CD4-positive, alpha-beta memory T cell (primary cell): ENCODE measurements at places on chromosomes 1 and 21.

GRCh38 chr1:204660509-204660908 is 25.0 kb downstream of the LRRN2 start:
- DNase-seq = no peak

- DNase-seq = no peak
Observed at GRCh38 chr1:33301273-33301984, 19.5 kb downstream of the A3GALT2 start.

- no peak for DNase-seq
Observed at GRCh38 chr1:59116920-59117542, 179.9 kb upstream of the FGGY start.

GRCh38 chr1:7885513-7886404 is 32.9 kb upstream of the UTS2 start:
- no peak for DNase-seq

- peak; percentile 36 for DNase-seq
Observed at GRCh38 chr1:84141182-84142003, 2.7 kb upstream of the PRKACB start.

DNA sequence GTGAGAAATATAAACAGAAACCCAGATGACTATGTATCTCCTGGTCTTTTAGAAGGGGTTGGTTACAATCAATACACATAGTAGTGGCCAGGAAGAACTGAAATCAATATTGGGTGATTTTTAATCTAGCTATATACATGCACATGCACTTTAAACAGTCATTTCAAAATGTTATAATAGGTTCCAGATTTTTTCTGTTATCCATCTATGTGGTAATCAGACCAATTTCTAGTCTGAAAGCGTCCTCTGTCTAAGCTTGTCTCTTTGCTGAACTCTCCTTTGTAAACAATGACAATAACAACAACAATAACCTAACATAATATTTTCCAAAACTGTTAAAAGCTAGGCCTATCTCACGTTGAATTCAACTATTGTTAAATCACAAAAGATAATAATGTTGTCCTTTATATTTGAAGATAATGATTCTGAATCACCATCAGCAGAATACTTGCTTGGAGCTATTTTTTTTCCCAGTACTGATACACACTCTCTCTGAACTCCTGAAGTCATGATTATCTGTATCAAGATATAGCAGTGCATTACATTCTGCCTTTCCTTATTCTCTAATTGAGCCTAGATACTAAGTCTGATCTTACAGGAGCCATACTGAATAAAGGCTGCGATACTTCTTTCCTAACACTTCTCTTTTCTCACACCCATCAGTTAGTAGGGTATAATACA is 496.8 kb upstream of the ZRANB2 start:
- no peak for DNase-seq

DNA sequence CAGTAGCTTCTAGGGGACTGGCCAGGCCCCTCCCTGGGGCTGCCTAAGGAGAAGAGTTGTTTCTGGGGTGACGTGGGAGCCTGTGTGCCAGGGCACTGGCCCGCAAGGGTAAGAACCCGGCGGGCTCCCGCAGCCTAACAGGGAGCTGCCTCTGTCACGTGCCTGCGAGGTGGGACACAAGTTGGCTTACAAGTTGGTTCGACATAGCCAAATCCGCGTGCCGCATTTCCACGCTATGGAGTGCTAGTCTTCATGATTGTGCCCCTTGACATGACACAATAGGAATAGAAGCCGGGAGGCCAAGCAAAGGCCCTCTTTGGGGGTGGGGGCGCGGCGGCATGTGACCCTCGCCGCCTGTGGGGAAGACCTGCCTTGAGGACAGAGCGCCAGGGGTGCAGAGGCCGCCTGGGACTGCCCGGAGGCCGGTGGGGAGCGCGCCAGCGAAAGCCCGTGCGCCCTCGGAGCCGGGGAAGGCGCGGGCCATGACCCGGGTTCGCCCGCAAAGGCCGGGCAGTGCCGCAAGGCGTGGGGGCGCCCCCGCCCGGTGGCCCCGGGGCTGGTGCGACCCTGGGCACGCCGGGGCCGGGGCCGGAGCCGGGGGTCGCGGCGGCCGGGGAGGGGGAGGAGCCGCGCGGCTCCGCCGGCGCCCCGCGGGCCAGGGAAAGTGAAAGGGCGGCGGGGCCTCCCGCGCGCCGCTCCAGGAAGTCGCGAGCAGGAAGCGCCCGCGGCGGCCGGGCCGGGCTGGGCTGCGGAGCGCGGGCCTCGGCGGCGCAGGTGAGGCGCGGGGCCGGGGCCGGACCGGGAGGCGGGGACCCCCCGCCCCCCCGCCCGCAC is at the start of gene SLC37A1:
Gene SLC37A1 (plus strand): TSS at position 702 of the 834 bp plus-strand sequence. CDS start 4,603 bp downstream, outside the sequence.
- peak; percentile 56 for DNase-seq

- no peak for DNase-seq
Observed at GRCh38 chr1:147168626-147169058, 3.6 kb downstream of the PRKAB2 start.

DNA sequence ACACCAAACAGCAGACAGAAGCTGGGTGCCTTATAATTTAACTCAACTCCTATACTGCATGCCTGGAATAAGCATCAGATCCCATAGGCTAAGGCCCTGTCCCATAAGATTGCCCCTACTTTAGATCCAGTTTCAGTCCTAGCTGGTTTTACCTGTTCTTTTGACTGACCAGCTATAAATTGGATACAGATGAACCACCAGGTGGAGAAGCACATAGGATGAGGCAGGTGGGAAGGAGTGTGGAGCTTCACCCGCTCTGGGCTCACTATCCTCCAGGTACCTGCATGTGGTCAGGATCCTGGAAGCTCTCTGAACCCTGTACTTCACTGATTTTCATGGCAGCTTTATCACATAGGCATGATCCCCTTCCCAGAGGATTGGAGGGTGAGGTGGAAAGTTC is 51.3 kb downstream of the MAST2 start:
- no peak for DNase-seq

GRCh38 chr1:246690100-246690499 is 34.1 kb upstream of the SCCPDH start:
- no peak for DNase-seq

GRCh38 chr1:203799157-203799556 is 3.7 kb downstream of the ZBED6 start:
- no peak for DNase-seq

- no peak for DNase-seq
Observed at GRCh38 chr1:59013276-59013927, 229.6 kb upstream of the JUN start.

DNA sequence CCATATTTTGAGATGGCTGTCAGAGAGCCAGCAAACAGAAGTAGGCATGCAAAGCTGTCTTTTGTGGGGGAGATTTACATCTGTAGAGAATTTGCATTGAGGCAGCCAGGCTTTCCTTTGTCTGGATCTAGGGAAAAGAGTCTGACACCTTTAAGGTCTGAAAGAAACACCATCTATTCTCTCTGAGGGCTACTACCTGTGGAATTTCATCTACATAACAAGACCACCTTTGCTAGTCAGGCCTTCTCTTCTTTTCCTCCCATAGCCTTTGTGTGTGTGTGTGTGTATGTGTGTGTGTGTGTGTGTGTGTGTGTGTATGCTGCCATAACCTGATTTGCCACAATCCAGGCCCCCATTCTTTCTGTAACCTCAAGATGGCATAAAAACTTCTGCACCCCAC is 28.4 kb upstream of the DMRTB1 start:
- no peak for DNase-seq

GRCh38 chr1:205930195-205930577 is 13.1 kb downstream of the SLC26A9 start:
- no peak for DNase-seq

DNA sequence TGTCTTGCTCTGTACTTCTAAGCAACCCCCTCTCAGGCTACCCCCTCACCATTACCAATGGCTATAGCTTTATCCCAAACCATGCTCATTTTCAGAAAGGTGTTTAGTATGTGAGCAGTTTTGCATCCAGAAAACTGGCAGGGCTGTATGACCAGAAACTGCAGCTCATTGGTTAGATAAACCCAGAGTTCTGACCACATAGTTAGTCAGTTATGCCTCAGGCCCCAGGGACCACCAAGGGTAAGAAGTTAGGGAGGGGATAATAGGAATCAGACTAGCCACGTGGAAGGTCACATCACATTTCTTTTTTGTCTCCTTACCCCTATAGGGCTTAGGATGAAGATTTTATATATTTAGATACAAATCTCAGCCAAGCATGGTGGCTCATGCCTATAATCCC is 1.2 kb downstream of the ITGA10 start:
- DNase-seq = no peak

- no peak for DNase-seq
Observed at GRCh38 chr1:229643996-229644745, 18.1 kb downstream of the URB2 start.

GRCh38 chr1:193677874-193678273 is 491.5 kb upstream of the B3GALT2 start:
- no peak for DNase-seq

DNA sequence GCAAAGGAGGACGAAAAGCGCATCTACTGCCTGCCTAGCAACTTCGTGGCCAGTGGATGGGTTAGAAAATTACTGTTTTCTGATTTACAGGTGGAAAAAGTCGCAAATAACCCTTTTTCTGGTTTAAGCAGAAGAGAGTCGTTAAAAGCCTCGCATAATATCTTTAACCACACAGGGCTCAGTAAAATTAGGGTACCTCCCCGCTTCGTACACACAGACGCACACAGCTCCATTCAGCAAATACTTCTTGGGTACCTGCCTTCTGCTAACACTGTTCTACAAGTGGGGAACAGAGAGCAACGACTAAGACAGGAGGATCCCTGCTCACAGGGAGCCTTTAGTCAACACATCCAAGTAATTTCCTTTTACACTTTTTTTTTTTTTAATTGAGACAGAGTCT is 704 bp downstream of the ALG6 start:
- DNase-seq = no peak

- no peak for DNase-seq
Observed at GRCh38 chr21:15329191-15329590, 264.4 kb upstream of the NRIP1 start.

DNA sequence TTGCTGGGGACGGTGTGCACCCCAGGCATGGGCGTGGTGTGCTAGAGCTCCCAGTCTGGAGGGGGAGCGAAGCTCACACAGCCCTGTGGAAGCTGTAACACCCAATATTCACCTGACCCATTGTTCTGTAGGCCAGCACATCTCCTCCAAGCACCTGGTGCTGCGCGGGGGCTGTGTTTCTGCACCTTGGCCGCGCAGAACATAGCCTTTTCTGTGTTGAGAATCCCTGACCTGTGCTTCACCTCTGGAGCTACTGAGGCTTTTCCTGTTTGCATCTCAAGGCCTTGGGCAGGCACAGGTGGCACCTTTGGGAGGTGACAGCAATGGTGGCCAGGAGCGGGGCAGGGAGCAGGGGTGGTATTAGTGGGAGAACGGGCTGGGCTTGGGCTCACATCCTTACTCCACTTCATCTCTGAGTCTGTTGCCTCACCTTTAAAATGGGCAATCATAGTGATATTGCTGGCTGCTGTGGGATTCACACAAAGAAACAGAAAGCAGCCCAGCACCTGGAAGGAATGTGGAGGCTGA is 343.9 kb upstream of the AJAP1 start:
- DNase-seq = no peak

GRCh38 chr1:234734412-234734835 is 124.4 kb upstream of the IRF2BP2 start:
- no peak for DNase-seq

DNA sequence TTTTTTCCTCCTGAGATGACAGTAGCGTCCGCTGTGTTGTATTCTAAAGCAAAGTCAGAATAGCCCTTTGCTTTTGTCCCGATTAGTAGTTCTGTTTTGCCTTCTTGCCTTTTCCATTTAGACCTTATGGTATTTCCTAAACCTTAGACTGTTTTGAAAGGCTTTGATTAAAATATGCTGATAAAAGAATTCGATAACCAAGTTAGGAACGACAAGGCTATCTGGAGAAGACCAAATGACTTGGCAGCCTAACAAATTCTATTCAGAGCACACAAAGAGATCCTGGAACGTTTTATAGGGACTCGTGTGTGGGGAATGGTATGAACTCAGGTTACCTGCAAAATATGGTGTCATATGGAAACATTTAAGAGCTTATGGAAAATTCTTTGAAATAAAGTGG is 42.9 kb downstream of the NFIA start:
- DNase-seq = no peak
